ENCODE measurements at places on chromosomes 16 and 17. TPM values are rescaled to one million over a fixed set of nuclear protein-coding genes. Genes with fewer than 3 reads are reported as not detected.

The HSPB9 gene
- total RNA-seq: not detected

The CBX8 gene
- 4.3 TPM for total RNA-seq

The KRT12 gene
- total RNA-seq: not detected

The GNAO1 gene
- total RNA-seq: 0.17 TPM

The CD68 gene
- 27.7 TPM for total RNA-seq

The TMC6 gene
- total RNA-seq: 1.5 TPM

The RNF167 gene
- total RNA-seq: 53.8 TPM

The IRF8 gene
- not detected for total RNA-seq

The SLFN12L gene
- total RNA-seq: under 0.01 TPM

The IL32 gene
- 24.1 TPM for total RNA-seq

The TUBB3 gene
- 767 TPM for total RNA-seq

The ABCC12 gene
- total RNA-seq: not detected

The GSDMA gene
- not detected for total RNA-seq

The NAE1 gene
- 57.8 TPM for total RNA-seq

The FBXW10 gene
- total RNA-seq: not detected

The CLEC3A gene
- not detected for total RNA-seq

The SLC5A10 gene
- total RNA-seq: not detected

The AKTIP gene
- total RNA-seq: 14.3 TPM

The KRT28 gene
- not detected for total RNA-seq

The NPB gene
- 1.3 TPM for total RNA-seq

The AOC2 gene
- total RNA-seq: 0.34 TPM

The HBM gene
- not detected for total RNA-seq

The MPV17L gene
- total RNA-seq: 0.59 TPM

The EPOP gene
- total RNA-seq: 1.2 TPM

The ACOX1 gene
- 24.7 TPM for total RNA-seq

Measured in bronchus fibroblast of lung (primary cell).